Panc1 (cell line): ENCODE measurements at places on chromosomes 6 and 20. TPM values are rescaled to one million over a fixed set of nuclear protein-coding genes. Genes with fewer than 3 reads are reported as not detected.

DNA sequence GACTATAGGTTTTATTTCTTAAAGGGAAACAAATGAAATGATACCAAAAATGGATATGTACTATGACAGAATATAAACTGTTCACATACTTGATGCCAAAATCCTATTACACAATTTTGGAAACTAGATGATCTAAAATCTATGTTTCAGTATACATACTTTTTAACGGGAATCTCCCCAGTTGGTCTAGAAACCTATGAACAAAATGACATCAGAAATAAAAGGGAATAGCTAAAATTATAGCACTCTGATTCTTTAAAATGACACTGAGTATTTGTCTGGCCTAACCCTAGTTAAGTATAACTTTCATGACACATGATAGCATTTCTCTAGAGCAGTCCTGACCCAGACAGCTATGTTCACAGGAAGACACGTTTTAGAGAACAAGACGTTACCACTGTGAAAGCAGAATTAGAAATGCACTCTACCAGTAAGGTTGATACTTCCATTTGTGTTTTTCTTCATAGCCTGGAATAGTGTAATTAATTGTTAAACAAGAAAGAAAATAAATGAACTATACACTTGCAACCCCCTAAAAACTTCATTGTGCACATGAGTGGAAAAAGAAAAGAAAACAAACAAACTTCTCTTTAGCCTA is 3.3 kb downstream of the OSER1 start:
- H3K4me3 ChIP-seq, result no peak overlapping the region
- H3K27me3 ChIP-seq, result no peaks in the 10 kb centered on the region
- DNase-seq, result no peak
- H3K27ac ChIP-seq, result peak overlapping the region; percentile 93
- peaks cover 12% of the 10 kb centered on the region for H3K36me3 ChIP-seq

DNA sequence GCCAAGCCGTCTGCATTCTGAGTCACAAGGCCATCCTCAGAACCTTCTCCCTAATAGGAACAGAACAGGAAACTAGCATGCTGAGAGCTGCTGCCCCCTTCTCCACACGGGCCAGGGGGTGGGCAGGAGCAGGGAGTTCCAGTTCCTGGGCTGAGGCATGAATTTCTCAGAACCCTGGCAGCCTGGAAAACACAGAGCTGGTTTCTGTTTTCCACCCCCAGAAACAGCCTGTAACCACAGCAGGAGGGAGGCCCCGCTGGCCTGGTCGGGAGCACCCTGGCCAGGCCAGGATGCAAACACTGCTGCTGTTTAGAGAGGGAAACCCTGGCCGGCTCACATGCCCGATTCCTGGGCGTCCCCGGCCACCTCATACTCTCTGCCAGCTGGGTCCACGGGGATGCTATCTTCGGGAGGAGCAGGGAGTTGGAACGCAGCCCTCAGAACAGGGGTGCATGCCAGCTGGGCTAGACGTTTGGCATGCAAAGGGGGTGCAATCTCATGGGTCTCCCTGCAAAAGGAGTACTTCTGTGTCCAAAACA is 130.1 kb downstream of the NFATC2 start:
- peak overlapping the region; percentile 36; the same call in 1 of the 2 replicates for H3K4me3 ChIP-seq
- H3K27me3 ChIP-seq, result no peaks in the 10 kb centered on the region
- peaks cover 14% of the 10 kb centered on the region for H3K4me1 ChIP-seq
- peak overlapping the region; percentile 60 for H3K27ac ChIP-seq

Gene RBL1
- total RNA-seq, result 14.0 TPM

DNA sequence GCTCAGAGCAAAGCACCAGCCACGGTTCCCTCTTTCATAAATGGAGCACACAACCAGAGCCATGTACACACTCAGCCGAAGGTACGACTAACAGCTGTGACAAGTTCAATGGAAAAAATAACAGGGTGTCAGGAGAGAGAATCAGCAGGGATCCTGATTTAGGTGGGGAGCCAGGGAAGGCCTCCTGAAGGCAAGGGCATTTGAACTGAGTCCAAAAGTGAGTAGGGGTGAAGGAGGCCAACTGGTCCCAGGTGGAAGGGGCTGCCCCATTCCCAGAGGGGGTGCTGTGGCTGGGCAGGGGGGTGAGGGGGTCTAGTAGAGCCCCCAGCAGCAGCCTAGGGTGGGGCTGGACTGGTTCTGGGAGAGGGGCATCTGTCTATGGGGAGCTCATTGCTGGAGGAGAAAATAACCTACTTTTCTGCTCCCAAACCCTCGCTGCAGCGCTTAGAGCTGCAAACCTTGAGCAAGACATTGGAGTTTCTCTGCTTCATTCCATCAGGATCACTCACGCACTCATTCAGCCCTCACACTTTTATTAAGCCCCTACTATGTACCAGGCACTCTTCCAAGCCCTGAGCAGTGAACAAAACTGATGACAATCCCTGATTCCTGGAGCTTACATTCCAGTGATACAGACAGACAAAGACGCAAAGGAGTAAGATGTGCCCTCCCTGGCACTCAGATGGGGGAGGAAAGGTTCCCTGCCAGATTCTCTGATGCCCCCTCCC is 113.5 kb downstream of the TOX2 start:
- H3K27ac ChIP-seq, result no peak overlapping the region
- no peak for DNase-seq
- H3K27me3 ChIP-seq, result no peaks in the 10 kb centered on the region
- no peak overlapping the region for H3K4me3 ChIP-seq
- H3K4me1 ChIP-seq, result peaks cover 20% of the 10 kb centered on the region

Gene SLC35B3
- total RNA-seq, result 16.7 TPM

DNA sequence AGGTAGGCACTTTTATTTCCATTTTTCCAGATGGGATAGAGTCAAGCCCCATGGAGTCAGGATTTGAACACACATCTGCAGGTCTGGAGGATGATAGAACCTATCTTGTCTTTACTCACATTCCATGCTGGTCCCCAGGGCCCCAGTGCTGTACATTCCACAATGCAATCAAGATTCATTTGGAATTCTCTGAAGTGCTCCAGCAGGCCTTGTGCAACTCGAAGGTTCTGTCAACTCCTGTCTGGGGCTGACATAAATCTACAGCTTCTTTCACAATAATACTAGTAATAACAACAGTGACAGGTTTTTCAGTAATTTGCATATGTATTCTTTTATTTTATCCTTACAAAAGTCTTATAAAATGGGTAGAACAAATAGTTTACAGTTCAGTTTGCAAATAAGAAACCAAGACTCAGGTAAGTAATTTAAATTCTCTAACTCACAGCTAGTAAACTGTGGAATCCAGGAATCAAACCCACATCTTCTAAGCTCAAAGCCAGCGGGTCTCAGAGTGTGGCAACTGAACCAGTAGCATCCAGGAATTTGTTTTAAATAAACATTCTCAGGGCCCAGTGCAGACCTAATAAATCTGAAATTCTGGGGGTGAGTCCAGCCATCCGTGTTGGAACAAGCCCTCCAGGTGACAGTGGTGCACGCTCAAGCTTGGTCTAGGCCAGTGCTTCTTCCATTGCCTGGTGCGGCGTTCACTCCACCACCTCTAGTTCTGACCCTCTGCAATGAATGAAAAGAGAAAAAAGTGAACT is 137.0 kb upstream of the TNFAIP3 start:
- DNase-seq, result no peak
- H3K27me3 ChIP-seq, result no peaks in the 10 kb centered on the region; the same call in 1 of the 2 replicates
- H3K36me3 ChIP-seq, result no peaks in the 10 kb centered on the region
- no peak overlapping the region for H3K4me3 ChIP-seq
- no peak overlapping the region for H3K27ac ChIP-seq

- H3K27me3 ChIP-seq, result no peaks in the 10 kb centered on the region
- H3K27ac ChIP-seq, result peak overlapping the region; percentile 98
- DNase-seq, result no peak
- H3K36me3 ChIP-seq, result no peaks in the 10 kb centered on the region
- peaks cover 68% of the 10 kb centered on the region for H3K4me1 ChIP-seq
- no peak overlapping the region for H3K4me3 ChIP-seq
These were observed 155.9 kb upstream of the ZNF217 start for GRCh38 chr20:53749499-53749898.

GRCh38 chr20:55415567-55416142 is 589.7 kb downstream of the CBLN4 start:
- no peaks in the 10 kb centered on the region for H3K27me3 ChIP-seq
- no peaks in the 10 kb centered on the region for H3K4me1 ChIP-seq

GRCh38 chr6:140182821-140183220 is 808.4 kb upstream of the CITED2 start:
- no peak overlapping the region for H3K27ac ChIP-seq
- DNase-seq, result no peak
- H3K4me1 ChIP-seq, result no peaks in the 10 kb centered on the region
- no peaks in the 10 kb centered on the region for H3K27me3 ChIP-seq
- no peak overlapping the region for H3K4me3 ChIP-seq
- no peaks in the 10 kb centered on the region for H3K36me3 ChIP-seq

GRCh38 chr6:6686748-6687601 is 98.5 kb downstream of the LY86 start:
- H3K27ac ChIP-seq, result peak overlapping the region; percentile 82
- H3K36me3 ChIP-seq, result no peaks in the 10 kb centered on the region; the same call in 1 of the 2 replicates
- peak overlapping the region; percentile 46 for H3K4me3 ChIP-seq
- DNase-seq, result no peak
- no peaks in the 10 kb centered on the region; the same call in 1 of the 2 replicates for H3K27me3 ChIP-seq

DNA sequence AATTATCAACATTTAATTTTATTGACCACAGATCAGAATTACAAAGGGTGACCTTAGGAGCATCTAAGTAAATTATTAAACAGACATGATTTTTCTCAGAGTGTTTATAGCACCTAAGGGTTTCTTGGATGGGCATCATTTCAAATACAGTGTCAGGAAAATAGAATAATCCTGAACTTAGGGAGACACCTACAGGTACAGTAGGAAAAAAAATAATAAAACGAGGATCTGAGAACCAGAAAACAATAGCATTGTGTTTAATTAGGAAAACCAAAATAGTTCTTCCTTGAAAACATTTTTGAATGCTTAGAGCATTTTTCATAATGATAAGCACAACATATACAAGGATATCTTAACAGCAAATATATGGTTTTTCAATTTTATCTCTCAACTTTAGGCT is 39.2 kb downstream of the MMUT start:
- DNase-seq, result no peak
- no peak overlapping the region for H3K4me3 ChIP-seq
- no peak overlapping the region for H3K27ac ChIP-seq
- H3K27me3 ChIP-seq, result no peaks in the 10 kb centered on the region
- no peaks in the 10 kb centered on the region for H3K36me3 ChIP-seq

DNA sequence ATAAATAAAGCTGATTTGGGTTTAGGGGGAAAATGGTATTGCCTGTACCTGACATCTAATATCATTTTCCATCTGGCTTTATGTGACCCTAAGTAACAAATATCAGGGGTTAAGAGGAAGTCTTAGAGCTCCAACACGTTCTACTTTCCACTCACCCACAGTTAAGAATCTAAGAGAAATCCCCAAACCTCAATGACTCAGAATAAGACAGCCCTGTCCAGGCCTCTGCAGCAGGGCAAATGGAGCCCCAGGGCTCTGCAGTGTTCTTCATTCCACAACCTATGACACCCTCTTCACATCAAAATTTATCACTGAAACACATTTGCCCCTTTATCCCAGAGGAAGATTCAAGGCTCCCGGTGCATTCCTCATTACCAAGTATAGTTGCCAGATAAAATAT is 20.3 kb upstream of the TENT5A start:
- H3K4me1 ChIP-seq, result no peaks in the 10 kb centered on the region
- no peak overlapping the region for H3K27ac ChIP-seq
- no peak for DNase-seq
- no peaks in the 10 kb centered on the region for H3K36me3 ChIP-seq

DNA sequence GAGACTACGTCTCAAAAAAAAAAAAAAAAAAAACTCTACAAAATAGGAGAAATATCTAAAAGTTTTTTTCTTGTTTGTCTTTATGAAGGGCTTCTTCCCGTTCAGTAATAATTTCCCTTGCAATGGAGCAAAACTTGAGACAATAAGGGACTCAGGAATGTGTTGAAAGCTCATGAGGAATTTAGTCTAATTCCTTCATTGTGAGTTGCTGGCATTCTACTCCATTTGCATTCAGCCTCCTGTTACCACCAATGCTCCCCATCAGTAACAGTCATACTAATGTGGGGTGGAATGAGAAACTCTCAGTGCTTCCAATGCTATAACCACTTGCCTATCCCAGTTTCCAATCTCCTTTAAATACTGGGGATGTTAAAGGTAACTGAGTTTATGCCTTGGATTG is 576.7 kb upstream of the AGPAT4 start:
- H3K36me3 ChIP-seq, result no peaks in the 10 kb centered on the region
- no peak overlapping the region for H3K4me3 ChIP-seq
- H3K4me1 ChIP-seq, result no peaks in the 10 kb centered on the region
- no peak for DNase-seq

Gene SCUBE3
- 1.6 TPM for total RNA-seq

GRCh38 chr6:111823831-111824607 is 49.2 kb downstream of the FYN start:
- H3K27me3 ChIP-seq, result peaks cover 28% of the 10 kb centered on the region; the same call in 1 of the 2 replicates
- H3K4me3 ChIP-seq, result no peak overlapping the region
- no peaks in the 10 kb centered on the region for H3K36me3 ChIP-seq
- H3K4me1 ChIP-seq, result no peaks in the 10 kb centered on the region
- no peak overlapping the region for H3K27ac ChIP-seq
- no peak for DNase-seq

- H3K27me3 ChIP-seq, result no peaks in the 10 kb centered on the region
- H3K4me1 ChIP-seq, result no peaks in the 10 kb centered on the region
- no peaks in the 10 kb centered on the region for H3K36me3 ChIP-seq
These were observed 568.0 kb downstream of the KIF16B start for GRCh38 chr20:16005021-16005914.

Gene HUS1B
- 0.74 TPM for total RNA-seq

DNA sequence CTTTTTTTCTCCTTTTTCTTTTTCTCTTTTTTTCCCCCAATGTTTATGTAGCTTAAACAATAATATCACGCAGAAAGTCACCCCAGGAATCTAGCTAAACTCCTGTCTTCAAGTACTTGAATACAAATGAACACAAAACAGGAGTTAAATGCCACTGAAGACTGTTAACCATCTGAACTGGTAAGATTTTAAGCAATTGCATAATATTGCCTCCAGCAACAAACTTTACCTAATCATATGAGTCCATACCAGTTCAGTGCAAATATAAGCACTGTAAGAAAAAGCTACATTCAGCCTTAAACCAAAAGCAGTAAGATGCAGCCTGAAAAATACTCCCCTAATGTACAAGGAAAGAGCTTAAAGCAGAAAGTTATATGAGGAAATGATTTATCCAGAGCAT is 173.9 kb upstream of the TFAP2D start:
- no peaks in the 10 kb centered on the region for H3K36me3 ChIP-seq
- H3K27ac ChIP-seq, result no peak overlapping the region
- no peaks in the 10 kb centered on the region for H3K4me1 ChIP-seq
- no peak for DNase-seq

GRCh38 chr6:151018911-151019782 is 153.6 kb downstream of the MTHFD1L start:
- DNase-seq, result no peak
- peaks cover 6% of the 10 kb centered on the region for H3K36me3 ChIP-seq
- H3K27ac ChIP-seq, result peak overlapping the region; percentile 51
- no peaks in the 10 kb centered on the region for H3K27me3 ChIP-seq
- H3K4me3 ChIP-seq, result no peak overlapping the region

- no peaks in the 10 kb centered on the region for H3K4me1 ChIP-seq
- no peak for DNase-seq
- no peak overlapping the region for H3K27ac ChIP-seq
- no peaks in the 10 kb centered on the region for H3K36me3 ChIP-seq
- no peaks in the 10 kb centered on the region for H3K27me3 ChIP-seq
- no peak overlapping the region for H3K4me3 ChIP-seq
These were observed 65.3 kb upstream of the ID4 start for GRCh38 chr6:19771753-19772336.

GRCh38 chr6:80163754-80164187 is 57.3 kb downstream of the BCKDHB start:
- no peak overlapping the region for H3K27ac ChIP-seq
- no peaks in the 10 kb centered on the region for H3K36me3 ChIP-seq
- peak; percentile 85 for DNase-seq
- H3K4me1 ChIP-seq, result no peaks in the 10 kb centered on the region
- H3K27me3 ChIP-seq, result no peaks in the 10 kb centered on the region
